ENCODE measurements at places on chromosomes 11 and 22.

- no peak for DNase-seq
Observed at GRCh38 chr22:26055693-26056092, 113.6 kb upstream of the SEZ6L start.

DNA sequence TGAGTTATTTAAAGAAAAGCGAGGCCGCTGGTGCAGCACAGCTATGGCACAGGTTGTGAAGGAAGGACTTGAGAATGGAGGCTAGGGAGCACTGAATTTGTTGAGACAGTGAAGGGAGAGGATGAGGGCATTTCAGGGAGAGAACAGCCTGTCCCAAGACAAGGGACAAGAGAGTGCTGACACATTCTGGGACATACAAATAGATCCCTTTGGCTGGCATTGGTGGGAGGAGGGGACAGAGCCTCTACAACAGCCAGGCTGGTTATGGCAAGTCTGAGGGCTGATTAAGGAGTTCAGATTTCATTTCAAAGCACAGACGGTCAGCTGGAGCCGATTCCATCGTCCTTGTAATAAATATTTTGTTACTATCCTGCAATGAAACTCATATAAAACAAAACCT is 1.7 kb upstream of the SLC29A2 start:
- DNase-seq, result no peak

DNA sequence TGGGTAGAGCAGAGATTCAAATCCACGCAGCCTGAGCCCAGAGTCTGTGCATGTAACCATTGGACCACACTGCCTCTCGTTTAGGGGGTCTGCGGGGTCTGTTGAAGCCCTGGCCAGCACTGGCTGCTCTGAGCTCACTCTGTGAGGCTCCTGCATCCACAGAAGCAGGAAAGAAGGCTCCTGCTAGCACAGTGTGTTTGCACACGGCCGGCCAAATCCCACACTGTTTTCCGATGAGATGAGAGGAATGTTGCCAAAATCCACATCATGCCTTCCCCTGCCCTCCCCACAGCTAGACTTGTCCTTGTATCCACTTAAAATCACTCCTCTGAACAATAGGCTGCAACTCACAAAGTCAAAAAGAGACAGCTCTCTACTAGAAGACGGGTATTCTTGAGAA is 10.6 kb upstream of the SLC22A12 start:
- DNase-seq, result no peak

- peak; percentile 66 for DNase-seq
Observed at GRCh38 chr22:26330971-26331625, 98.0 kb upstream of the ASPHD2 start.

DNA sequence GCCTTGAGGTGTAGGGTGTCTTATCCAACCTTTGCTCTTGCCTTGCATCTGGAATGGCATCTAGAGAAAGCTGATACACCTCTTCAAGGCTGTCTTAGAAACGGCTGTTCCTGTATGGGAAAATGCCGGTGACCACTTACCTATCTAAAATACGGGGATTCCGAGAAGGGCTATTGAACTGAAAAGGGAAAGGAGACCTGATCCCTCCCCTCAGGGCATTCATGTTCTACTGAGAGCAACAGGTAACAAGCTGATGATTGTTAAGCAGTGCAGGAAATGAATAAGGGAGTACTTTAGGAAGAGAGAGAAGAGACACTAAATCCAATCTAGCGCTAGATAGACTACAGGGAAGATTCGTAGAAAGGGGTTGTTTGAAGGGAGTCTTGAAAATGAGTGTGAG is 1388.1 kb downstream of the FAM181B start:
- DNase-seq, result no peak

DNA sequence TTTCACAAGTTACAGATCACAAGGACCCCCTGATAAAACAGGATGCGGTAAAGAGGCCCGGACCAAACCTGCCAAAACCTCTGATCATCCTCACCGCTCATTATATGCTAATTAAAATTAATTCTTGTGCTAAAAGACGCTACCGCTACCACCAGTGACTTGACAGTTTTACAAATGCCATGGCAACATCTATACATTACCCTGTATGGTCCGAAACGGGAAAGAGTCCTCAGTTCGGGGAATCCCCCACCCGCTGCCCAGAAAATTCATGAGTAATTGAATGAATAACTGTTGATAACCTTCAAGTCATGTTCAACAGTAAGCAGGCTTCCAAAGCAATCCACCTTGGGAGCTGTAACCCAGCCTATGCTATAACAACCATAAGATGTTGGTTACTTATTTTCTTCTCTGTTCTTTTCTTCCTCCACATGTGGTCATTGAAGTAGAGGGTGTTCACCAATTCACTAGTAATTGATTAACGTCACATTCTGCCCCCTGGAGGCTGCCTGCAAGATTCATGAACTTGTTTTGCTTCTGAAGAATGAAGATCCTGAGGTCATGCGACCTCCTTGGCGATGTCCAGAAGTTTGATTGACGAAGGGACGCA is 20.6 kb downstream of the APOBEC3H start:
- DNase-seq, result peak; percentile 72

GRCh38 chr11:113404859-113405430 is 17.4 kb downstream of the ANKK1 start:
- DNase-seq, result no peak

DNA sequence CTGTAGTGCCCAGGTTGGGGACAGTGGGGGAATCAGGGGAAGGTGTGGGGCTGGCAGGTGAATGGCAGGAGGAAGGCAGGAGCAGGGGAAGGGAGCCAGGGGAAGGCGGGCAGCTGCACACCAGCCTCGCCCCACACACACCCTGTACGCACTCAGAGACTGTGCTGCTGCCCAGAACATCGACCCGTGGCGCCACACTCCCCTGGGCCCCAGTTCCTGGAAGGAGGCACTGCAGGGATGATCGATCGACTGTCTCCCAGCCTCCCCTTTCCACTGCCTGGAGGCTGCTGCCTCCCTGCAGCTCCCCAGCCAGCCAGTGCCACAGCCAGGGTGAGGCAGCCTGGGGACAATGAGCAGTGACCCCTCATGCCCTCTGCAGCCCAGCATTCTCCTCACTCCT is 19.2 kb downstream of the PDE2A start:
- no peak for DNase-seq

DNA sequence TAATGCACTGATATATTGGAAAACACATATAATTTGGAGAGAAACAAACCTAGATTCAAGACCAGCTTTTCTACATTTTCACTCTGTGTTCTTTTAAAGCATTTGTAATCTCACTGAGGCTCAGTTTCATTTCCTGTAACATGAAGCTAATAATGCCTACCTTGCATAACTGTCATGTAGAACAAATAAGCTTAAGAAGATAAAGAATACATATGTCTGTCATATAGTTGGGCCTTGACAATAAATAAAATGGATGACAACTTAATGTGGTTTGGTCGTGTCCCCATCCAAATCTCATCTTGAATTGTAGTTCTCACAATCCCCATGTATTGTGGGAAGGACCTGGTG is 35.2 kb upstream of the FIBIN start:
- DNase-seq, result no peak

DNA sequence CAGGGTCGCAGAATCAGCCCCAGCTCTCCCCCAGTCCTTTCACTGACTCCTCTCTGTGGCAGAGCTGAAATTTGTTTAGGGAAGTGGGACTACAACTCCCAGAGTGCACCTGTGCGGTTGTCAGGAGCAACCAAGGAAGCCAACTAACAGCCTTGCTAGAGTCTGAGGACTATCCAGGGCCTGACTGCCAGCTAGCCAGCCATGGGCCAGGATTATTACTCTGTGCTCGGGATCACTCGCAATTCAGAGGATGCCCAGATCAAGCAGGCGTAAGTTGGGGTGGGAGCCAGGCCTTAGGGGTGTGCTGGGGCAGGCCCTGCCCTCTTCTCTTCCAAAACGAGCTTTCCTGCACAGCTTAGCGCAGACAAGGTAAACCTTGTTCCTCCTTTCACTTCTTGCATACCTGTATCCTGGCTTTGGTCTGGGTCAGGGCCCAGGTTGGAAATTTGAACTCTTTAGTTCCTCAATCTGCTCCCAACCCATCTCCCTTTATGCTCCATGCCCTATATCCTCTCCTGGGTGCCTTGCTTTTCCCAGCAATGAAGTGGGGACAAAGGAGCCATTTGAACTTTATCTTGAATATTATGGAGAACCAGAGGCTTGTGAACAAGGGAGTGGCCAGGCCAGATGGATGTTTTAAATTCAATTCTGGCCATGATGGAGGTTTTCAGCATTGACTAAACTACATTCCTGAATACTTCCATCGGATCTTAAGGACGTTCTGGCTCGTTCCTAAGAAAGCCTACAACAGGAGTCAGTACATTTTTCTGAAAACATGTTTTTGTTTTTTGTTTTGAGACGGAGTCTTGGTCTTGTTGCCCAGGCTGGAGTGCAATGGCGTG is at the start of gene DNAJB13:
Gene DNAJB13 (plus strand): TSS at position 158 of the 842 bp plus-strand sequence. CDS start 44 bp downstream, at position 202.
- DNase-seq, result no peak

GRCh38 chr11:61752117-61752924 is at the start of gene MYRF:
Gene MYRF, plus strand, starts transcription at chr11:61752636. Its CDS starts 109 bp downstream, at chr11:61752745.
- peak; percentile 80 for DNase-seq

DNA sequence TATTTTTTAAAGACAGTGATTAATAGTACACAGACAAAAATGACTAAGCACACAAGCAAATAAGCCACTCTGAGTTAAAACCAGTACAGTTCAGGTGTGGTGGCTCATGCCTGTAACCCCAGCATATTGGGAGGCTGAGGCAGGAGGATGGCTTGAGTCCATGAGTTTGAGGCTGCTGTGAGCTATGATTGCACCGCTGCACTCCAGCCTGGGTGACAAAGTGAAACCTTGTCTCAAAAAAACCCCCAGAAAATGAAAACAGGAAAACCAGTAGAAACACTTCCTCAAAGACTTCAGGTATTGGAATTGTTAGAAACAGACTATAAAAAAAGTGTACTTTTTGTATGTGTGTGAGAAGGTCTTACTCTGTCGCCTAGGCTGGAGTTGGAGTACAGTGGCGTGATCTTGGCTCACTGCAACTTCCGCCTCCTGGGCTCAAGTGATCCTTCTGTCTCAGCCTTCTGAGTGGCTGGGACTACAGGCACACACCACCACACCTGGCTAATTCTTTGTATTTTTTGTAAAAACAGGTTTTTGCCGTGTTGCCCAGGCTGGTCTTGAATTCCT is 33.0 kb downstream of the PPP6R2 start:
- no peak for DNase-seq

GRCh38 chr22:23801238-23801821 is 14.6 kb downstream of the SMARCB1 start:
- no peak for DNase-seq

DNA sequence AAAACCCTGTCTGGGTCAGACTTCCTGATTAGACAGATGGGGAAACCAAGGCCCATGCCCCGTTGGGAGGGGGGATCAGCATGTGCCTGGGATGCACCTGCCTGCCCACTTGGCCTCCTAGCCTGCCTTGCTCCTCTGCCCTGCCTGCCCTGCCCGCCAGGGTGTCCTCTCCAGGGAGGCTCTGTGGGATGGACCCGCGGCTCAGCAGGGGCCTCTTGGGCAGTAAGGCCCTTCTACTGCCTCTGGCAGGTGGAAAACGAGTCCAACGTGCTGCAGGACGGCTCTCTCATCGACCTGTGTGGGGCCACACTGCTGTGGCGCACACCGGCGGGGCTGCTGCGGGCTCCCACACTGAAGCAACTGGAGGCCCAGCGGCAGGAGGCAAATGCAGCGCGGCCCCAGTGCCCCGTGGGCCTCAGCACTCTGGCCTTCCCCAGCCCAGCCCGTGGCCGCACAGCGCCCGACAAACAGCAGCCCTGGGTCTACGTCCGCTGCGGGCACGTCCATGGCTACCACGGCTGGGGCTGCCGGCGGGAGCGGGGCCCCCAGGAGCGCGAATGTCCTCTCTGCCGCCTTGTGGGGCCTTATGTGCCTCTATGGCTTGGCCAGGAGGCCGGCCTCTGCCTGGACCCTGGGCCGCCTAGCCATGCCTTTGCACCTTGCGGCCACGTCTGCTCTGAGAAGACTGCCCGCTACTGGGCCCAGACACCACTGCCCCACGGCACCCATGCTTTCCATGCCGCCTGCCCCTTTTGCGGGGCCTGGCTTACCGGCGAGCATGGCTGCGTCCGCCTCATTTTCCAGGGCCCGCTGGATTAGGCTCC is 4.7 kb upstream of the DPP3 start:
- no peak for DNase-seq

GRCh38 chr11:70782401-70782913 is 384.1 kb downstream of the CTTN start:
- DNase-seq, result no peak

- DNase-seq, result no peak
Observed at GRCh38 chr11:16001044-16001568, 355.2 kb downstream of the SOX6 start.

GRCh38 chr11:611001-611996 is 4.5 kb downstream of the IRF7 start:
- no peak for DNase-seq

GRCh38 chr22:37464181-37464580 is 22.0 kb downstream of the MFNG start:
- DNase-seq, result no peak

DNA sequence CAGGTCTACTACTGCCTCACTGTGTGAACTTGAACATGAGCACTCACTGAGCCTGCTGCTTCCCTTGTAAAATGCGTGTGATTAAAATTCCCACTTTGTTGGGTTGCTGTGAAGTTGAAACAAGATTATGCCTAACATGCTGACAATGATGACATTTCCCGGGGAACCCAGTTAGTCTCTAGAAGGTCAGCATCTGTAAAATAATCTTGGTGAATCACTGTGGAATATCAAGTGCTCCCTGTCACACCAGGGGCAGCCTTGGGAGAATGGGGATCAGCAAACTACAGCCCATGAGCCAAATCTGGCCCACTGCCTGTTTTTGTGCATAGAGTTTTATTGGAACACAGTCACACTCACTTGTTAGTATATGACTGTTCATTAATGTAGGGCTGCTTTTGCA is 335.2 kb downstream of the MIAT start:
- no peak for DNase-seq

- DNase-seq, result peak; percentile 18
Observed at GRCh38 chr22:27885977-27886842, 32.8 kb downstream of the PITPNB start.

- DNase-seq, result no peak
Observed at GRCh38 chr11:70642266-70642665, 243.9 kb downstream of the CTTN start.

DNA sequence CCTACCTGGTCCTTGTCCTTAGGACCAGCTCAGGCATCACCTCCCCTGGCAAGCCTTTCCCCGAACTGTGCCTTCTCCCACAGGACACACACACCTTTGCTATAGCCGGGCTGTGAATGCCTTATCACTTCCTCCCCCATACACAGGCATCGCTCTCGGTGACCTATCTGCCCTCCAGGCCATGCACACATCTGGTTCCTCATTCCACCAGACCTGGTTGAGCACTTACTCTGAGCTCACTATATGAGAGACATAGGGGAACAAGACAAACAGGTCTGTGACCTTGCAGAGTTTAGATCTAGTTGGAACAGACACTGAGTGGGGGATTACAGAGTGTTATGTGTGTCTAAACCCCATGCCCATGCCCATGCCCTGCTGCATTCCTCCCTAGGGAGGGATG is 3.1 kb upstream of the BCR start:
- no peak for DNase-seq

- no peak for DNase-seq
Observed at GRCh38 chr11:46520971-46521745, 72.7 kb downstream of the AMBRA1 start.
